Activated CD4-positive, alpha-beta T cell treated with anti-CD3 and anti-CD28 coated beads, Interleukin-2, amount 10 ng/mL, durations not matched to agents 7 days and 5 days (primary cell): ENCODE measurements at places on chromosomes 1 and 21.

DNA sequence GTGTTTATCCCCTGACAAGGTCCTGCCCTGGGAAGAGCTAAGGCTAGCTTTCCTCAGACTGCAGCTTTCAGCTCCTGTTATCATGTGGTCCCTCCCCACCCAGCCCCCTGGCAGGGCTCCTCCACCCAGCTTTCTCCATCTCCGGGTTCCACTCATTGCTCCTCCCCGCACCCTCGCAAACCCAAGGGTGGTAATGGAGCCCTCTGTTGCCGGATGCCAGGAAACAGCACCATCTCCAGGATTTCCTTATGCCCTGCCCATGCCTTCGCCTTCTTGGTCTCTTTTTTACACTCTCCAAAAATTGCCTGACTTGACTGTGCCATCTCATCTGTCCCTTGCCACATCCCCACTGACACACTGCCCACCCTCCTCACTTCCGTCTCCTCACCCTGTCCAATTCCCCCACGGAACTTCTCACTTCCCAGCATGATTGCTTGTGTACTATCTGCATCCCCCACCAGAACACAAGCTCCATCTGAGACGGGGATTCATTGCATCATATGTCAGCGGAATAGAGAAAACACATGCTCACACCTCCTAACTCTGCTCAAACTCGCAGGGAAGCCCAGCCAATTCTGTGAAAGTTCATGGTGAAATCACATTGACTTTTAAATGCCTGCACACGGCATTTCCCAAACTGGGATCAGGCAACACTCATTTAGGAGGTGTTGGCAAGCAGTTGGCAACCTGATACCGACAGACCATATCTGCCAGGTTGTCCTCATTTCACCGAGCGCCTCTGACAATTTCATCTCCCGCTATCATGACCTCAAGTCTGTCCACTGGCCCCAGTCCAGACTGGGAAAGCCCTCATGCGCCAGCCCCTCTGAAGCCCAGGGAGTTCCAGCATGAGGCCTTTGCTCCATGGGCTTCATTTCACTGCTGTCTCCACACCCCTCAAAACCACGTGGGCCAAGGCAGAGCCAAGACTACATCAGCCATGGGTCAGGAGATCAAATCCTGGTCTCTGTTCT lies 201.1 kb downstream of the MATN1 start:
- DNase-seq, result no peak

- DNase-seq, result no peak
Measured at GRCh38 chr1:77905603-77906002, 17.2 kb downstream of the NEXN start.

DNA sequence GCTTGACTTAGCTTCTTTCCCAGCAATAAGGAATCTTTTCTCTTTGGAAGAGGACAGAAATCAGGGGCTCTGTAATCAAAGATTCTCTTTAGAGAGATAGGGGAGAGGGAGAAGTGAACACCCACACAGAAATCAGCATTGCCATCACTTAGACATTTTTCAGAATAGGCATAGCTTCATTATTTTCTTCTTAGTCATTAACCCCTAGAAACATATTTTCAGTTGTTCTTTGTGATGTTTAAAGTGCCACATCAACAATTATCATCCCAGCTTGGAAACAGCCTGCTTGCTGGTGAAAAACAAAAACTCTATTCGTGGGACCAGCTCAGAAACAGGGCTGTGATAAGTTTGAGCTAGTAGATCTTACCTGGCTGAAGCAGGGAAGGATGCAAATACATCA lies 88.3 kb upstream of the SLC44A3 start:
- DNase-seq, result no peak

DNA sequence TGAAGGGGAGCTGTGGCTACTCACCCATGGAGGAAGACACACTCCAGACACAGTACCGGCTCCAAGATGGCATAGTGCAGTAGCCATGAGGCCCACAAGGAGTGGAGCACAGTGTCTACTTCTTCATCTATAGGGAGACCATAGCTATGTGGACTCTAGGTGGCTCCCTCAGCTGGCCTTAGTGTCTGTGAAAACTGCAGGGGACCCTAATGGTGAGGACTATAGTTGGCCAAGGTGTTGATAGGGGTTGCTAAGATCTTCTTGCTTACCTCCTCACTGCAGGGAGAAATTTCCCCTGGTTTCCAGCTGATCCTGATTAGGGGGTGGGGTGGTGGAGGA lies 58.9 kb downstream of the DIPK1A start:
- no peak for DNase-seq

DNA sequence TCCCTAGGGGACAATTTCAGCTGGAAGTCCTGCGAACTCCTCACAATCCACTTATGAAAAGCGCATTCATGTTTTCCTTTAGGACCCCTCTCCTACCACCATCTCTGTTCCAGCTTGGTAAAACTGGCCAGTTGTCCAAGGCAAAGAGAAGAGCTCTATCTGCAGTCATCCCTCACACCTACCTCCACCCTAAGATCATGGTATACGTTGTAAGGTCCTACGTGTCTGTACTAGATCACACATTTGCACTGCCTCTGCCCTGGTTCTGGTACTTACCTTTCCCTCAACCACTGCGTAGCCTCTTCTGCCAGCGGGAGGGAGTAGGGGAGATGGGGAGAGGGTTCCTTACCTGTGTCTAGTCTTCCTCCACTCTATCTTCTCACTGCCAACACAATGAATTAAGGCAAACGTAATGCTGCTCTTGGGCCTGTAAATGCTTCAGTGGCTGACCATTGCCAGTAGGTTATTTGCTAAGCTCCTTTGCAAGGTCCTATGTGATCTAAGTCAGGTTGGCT lies 739 bp upstream of the NUP133 start:
- no peak for DNase-seq

GRCh38 chr21:37855271-37855646 lies 61.0 kb downstream of the KCNJ6 start:
- DNase-seq, result no peak

- no peak for DNase-seq
Measured at GRCh38 chr1:8021676-8022266, 4.3 kb downstream of the ERRFI1 start.

GRCh38 chr1:85911742-85912141 lies 203.5 kb upstream of the ZNHIT6 start:
- no peak for DNase-seq

- DNase-seq, result no peak
Measured at GRCh38 chr1:7335224-7335879, 435.7 kb upstream of the VAMP3 start.

- DNase-seq, result no peak
Measured at GRCh38 chr1:24911651-24912155, 18.4 kb downstream of the RUNX3 start.

- no peak for DNase-seq
Measured at GRCh38 chr1:54010415-54011117, 7.4 kb downstream of the LDLRAD1 start.

DNA sequence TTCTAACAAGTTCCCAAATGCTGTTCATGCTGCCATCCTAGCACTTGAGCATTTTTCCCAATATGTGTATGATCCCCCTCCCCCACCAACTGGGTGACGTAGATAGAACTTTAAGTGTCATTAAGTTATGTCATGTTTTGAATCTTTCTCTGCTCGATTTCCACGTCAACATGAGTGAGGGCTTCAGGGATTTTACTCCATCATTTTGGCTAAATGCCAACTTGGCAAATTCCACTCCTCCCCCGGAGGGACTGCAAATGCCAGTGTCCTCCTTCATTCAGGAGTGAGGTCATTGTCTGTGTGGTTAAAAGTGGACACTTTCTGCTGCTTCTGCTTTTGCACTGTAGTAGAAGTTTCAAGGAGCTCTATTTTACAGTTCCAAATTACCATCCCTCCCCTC lies 201.7 kb downstream of the FGGY start:
- DNase-seq, result no peak

DNA sequence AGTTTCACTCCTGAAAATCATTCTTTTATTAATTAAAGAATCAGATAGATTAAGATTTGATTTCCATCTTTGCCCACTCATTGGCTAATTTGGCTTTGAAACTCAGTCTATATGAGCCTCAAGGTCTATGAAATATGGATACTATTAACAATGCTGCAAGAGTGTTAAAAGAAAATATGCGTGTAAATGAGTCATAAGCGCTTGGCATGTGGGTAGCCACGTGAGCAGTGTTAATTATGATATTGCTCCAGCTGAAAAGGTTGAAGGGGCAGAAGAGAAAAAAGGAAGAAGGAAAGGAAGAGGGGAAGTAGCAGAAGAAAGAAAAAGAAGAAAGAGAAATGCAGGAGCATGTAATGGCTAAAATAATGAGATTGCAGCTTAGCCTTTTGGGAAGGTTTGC lies 151.4 kb downstream of the CHRM3 start:
- DNase-seq, result no peak

DNA sequence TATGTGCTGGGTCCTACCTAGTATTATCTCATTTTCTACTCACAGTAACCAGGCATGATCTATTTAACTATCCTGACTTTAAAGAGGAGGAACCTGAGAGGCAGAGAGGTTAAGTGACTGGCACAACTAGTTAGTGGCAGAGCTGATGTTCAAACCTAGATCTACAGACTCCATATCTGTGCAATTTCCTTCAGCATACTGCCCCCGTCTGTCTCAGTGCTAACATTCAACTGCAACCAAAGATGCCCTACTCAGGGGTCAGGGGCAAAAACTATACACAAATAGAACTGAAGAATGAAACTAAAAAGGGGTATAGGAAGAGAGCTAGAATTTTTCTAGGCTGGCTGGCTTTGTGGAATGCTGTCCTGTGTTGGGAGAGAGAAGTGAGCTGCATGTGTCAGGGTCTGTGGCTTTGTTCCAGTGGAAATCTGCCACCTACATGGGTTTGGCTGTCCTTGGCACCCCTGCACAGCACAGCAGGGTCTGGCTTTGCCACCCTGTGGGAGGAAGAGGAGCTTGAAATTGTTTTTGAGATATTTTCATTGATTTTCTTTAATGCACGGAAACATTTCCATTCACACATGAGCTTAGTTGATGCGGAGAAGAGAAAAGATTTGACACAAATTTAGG lies 368.5 kb downstream of the RPS6KC1 start:
- DNase-seq, result no peak

- DNase-seq, result no peak
Measured at GRCh38 chr1:182059936-182060335, 1.6 kb downstream of the ZNF648 start.

DNA sequence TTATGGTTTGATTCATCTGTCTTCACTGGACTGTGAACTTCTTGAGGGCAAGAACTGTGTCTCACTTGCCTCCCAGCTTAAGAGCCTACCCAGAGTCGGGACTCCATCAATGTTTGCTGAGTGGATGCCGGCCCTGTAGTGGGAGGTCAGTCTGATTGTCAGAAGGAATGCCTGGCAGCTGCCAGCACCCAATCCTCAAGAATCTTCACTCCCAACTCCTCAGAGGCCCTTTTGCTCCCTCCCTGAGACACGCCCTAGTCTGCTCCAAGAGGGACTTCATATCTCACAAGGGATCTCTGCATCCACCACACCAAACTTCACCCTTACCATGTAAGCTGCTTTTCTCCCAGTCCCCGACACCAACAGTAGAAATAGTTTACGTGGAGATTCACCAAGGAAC lies 15.2 kb upstream of the KDM4A start:
- no peak for DNase-seq

DNA sequence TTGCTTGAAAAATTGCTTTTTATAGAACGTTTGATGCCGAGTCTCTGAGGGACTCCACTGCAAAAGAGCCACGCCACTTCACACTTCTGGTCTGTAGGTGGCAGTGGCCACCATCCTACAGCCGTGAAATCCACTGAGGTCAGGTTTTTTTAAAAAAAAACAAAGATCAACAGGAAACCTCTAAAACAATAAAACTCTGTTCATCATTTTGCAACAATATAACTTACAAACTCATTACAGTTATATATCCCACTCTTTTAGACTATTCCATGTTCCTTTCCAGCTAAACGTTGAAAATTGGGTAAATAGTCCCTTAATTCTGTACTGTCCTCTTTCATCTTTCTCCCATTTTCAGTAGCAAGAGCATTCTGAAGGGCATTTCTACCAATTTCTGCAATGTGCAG lies 64.6 kb upstream of the FMN2 start:
- DNase-seq, result peak; percentile 26

DNA sequence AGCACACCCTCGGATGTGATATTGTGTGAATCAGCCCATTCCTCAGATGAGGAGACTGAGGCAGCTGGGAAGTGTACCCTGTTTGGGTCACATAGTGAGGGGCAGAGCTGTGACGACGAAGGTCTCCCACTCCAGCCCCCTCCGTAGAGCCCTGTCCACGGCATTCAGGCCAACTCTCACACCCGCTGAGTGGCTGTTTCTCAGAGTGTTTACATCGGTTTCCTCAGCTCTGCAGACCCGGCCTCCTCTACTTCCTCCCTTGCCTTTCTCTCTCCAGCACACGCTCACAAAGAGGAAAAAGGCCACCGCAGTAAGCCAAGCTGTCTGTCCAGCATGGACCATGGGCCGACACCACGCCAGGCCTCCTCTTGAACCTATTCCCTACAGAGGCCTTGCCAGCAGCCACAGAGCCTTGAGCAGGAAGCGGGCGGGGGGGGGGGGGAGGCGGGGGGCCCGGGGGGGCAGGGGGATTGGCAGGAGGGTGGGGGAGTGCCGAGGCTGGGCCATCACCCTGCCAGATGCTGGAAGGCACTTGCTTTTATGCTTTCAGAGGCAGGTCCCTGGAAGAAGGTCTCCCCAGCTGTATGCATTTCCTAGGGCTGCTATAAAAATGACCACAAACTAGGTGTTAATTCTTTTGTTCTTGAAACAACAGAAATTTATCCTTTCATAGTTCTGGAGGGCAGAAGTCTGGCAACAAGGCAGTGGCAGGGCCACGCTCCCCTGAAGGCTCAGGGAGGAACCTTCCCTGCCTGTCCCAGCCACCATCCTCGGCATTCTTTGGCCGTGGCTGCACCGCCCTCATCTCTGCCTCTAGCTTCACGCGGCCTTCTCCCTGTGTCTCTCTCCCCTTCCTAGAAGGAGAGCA lies 178.4 kb downstream of the PSMG1 start:
- DNase-seq, result peak; percentile 12

GRCh38 chr1:186775036-186775435 lies 53.7 kb upstream of the PLA2G4A start:
- DNase-seq, result no peak

DNA sequence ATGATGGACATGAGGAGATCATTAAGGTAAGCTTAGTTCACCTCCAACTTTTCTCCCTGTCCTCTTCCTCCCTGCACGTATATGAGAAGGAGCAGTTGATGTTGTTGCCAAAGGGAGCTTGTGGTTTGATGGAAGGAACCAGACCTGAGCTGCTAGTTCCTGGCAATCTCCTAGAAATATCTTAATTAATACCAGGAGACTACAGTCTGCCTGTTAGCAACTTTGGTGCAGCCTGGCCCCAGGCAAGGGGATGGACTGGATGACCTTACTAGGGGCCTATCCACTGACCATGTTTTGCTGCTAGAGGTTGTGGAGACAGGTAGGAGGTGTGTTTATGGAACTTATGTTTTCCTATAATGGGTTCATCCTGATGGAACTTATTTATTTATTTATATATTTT lies 22.6 kb downstream of the TUFT1 start:
- DNase-seq, result no peak

DNA sequence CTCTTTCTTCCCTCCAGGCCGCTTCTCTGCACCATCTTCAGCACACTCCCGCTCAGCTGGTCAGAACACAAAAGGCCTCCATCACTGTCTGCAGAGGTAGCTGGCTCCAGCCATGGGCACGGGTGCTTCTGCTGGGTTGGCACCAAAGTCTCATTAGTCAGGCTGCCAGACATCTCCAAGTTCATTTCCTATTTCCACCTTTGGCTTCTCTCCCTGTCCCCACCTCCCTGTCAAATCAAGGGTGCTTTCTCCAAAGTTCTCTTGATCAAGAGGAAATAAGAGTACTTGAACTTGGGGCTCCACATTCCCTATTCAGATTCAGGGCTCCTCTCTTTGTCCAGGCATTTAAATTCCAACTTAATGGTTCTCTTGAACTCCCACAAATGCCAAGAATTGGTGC lies 33.9 kb upstream of the GRIK3 start:
- DNase-seq, result no peak

- DNase-seq, result peak; percentile 70
Measured at GRCh38 chr1:167491586-167492461, 26.5 kb downstream of the CD247 start.
